ENCODE measurements at places on chromosomes 6 and 20.

- DNase-seq = no peak
Observed at GRCh38 chr6:124536157-124536841, 425.9 kb upstream of the RNF217 start.

GRCh38 chr6:106451439-106451838 is 90.9 kb downstream of the CRYBG1 start:
- no peak for DNase-seq

DNA sequence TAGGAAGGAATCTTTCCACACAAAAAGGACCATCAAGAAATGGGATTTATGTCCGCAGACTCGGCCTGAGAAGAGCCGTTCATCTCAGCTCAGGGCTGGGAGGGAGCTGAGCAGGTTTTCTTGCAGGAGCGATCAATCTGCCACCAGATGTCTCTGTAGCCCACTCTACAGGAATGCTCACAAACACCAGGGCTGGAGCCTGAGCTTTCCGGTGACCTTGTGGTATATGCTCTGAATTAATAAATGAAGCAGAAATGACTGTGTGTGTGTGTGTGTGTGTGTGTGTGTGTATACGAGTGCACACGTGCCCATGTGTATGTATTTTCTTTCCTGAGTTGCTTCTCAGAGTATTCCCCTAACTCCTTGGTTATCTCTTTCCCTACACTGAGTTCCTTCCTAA is 12.0 kb downstream of the CD83 start:
- DNase-seq = no peak

DNA sequence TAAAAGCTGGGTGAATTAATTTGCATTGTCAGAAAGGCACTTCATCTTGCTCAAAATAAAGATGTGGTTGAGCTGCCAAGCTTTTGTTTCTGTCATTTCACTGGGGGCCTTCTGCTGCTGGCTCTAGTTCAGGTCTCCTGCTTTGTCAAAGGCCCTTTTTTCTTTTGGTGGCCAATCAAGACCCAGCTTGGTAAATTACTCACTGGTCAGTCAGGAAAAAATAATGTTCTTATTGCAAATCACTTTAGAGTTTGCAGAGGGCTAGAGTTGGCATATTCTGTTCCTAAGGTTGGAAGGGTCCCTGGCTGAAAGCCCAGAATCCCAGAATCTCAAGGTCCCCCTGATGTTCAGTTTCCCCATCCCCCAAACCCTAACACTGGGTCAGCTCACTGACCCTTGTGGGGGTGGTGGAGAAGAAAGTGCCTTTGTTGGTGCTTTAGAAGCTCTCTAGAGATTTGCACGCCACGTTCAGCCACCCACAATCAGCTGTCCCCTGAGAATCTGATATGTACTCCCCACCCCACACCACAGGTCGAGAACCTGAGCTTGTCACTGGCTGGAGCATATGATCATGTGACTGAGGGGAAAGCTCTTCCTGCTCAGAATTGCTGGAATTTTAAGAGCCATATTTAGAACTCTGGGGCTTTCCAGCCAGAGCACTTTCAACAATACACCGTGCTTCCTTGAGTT is 21.7 kb upstream of the BNIP5 start:
- no peak for DNase-seq

DNA sequence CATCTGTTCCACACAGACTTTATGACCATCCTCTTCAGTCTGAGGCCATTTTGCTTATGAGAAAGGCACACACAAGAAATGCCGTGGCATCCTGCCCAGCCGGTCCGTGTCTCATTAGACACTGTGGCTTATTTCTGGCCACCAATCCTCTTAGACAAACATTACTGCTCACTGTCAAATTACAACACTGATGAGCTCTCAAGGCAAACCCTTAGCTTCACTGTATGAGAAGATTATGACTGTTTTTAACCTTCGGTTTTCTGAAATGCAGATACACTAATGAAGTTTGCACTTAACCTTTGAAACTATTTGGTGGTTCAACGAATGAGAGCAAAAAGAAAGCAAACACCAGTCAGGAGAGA is 50.5 kb upstream of the DST start:
- DNase-seq = no peak

- DNase-seq = no peak
Observed at GRCh38 chr6:24376871-24377270, 19.0 kb upstream of the DCDC2 start.

DNA sequence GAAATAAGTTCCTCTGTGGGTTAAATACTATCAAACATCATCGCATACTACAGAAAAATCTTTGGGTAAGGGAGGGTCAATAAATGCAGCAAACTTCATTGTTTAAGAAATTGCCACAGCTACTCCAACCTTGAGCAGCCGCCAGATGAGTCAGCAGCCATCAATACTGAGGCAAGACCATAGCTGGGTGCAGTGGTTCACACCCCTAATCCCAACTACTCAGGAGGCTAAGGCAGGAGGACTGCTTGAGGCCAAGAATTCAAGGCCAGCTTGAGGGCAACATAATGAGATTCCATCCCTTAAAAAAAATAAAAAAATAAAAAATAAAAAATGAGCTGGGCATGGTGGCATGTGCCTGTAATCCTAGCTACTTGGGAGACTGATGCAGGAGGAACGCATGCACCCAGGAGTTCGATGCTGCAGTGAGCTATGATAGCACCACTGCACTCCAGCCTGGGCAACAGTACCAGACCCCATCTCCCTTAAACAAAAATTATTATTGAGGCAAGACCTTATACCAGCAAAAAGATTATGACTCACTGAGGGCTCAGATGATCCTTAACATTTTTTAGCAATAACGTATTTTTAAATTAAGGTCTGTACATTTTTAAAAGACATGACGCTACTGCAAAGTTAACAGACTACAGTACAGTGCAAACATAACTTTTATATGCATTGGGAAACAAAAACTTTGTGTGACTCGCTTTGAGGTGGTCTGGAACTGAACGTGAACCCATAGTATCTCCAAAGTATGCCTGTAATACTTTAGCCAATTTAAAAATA is 8.8 kb downstream of the SRPK1 start:
- no peak for DNase-seq

GRCh38 chr20:48492015-48492714 is 335.6 kb downstream of the PREX1 start:
- DNase-seq = no peak

DNA sequence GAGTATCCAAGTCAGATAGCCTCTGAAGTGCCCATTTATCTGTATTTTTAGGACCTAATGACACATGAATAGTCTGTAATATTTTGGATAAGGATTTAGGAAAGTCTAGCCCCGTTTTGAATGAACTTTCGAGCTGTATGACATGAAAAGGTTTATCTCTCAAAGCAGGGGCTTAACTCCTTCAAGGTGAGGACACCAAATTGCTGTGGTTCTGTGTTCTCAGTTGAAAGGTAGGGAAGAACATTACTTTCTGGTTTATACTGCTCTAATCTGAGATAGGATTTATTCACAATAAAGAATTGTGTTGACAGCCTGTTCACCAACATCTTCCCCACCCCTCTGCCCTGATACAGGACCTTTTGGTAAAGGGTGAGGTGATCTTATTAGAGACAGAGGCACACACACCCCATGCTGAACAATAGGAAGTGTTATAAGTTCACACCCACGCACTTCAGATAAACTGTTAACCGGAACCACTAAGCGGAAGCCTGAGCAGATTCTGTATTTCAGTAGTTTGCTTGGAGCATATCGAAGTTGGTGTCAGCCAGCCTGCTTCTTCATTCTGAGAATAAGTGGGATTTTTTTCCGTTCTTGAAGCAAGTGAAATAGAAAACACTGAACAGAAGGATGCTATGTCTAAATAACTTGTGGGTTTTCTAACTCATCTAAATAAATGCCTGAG is 223.3 kb downstream of the TMEM242 start:
- peak; percentile 28 for DNase-seq

GRCh38 chr6:97864826-97865225 is 581.8 kb upstream of the MMS22L start:
- DNase-seq = no peak

DNA sequence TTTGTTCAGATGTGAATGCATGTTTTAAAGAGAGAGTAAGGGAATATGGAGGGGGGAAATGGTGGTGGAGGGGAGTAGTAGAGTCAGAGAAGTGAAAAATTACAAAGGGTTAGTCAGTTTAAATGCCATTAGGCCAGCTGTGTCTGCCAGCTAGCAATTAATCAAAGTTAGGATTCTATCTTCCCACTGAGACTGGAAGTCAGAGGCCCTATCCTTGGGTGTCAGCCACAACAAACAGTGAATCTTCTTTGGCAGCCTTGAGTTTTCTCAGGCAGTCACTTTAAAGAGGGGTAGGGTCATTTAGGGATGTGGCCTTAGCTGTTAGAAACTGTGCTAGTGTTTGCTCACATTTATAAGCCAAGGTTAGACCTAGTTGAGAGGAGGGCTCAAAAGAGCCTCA is 120.5 kb upstream of the BTBD3 start:
- DNase-seq = no peak

DNA sequence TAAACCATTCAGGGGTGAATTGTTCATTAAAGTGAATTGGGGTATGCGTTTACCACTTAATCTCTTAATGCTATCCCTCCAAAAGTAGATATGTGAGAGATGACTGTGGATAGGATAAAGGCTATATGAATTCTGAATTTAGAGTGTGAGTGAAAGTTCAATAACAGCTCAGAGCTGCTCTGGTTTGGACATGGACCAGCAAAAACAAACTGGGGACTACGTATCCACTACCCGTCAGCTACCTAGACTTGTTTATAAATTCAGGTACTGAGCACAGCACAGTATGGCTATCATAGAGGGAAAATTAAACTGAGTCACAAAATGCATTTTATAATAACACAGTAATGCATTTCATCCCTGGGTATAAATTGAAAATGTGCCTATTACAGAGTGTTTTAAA is 44.4 kb downstream of the HDDC2 start:
- no peak for DNase-seq

GRCh38 chr20:57620999-57621398 is 773 bp upstream of the ZBP1 start:
- no peak for DNase-seq

DNA sequence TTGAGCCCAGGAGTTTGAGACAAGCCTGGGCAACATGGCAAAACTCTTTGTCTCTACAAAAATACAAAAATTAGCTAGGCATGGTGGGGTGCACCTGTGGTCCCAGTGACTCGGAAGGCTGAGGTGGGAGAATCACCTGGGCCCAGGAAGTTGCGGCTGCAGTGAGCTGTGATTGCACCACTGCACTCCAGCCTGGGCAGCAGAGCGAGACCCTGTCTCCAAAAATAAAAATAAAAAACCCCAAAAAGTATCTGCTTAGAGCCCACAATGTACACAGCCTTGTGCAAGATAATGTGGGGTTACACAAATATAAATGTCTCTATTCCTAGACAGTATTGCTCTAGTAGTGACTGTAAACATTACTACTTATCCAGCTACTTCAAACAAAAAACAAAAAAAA is 5.9 kb downstream of the ESF1 start:
- DNase-seq = no peak

DNA sequence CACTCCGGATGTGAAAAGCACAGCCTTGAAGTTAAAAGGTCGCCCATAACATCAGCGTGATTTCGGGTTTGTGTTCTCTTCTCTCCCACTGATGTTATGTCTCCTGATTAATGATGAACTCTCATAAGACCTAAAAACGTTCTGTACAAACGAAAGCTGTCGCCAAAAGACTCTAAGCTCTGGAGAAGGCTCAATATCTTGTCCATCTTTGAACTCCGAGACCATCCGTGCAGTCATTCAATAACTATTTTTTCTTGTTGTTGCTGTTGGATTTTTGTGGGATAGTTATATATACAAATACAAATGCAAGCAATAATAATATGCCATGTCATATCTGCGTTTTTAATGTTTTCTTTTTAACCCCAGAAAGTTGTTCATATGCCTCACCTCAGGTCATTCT is 291.8 kb upstream of the MARCKS start:
- DNase-seq = no peak

- no peak for DNase-seq
Observed at GRCh38 chr6:160986851-160987250, 4.7 kb upstream of the MAP3K4 start.

GRCh38 chr6:148758492-148758891 is 11.7 kb downstream of the UST start:
- peak; percentile 13 for DNase-seq

DNA sequence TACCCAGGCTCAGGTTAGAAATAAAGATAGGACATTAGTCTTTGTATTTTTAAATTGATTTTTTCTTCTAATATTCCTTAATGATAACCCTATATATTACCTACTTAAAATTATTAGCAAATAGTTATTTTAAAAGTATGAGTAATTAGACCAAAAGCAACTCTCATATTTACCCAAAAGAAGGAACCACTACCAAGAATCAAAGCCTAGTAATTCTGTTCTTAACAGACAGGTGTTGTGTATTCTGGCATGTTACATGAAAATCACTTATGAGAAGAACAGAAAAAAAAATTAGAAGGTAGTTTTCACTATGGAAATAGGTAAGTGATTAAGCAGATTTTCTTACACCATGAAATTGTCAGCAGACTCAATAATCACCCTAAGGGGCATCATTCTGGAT is 105.1 kb downstream of the ATG5 start:
- DNase-seq = no peak

DNA sequence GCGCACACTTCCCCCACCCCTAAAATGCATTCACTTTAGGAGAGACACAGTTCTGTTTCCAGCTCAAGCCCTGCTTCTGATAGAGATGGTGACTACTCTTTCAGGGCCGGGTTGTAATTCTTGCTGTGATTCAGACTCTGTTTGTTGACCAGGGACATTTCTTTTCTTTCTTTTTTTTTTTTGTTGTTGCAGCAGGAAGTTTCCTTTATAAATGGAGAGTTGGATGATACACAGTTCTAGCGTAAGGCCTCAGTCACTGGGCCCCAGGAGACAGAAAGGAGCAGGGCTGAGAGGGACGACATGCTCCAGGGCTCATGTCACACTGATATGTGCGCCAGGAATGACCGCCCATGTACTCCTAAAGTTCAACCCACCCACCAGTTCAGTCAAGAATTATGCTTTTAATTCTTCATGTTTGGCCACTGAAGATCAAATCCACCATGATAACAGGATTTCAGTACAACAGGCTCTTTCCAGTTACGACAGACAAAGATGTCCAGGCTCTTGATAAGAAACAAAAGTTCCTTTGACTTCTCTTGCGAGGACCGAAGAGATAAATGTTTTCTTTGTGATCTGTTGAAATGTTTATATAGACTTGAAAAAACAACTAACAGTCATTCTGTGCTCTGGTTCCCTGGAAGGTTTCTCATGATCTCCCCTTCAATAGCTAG is 142.5 kb downstream of the CD164 start:
- DNase-seq = no peak

GRCh38 chr6:170130201-170130621 is 160.7 kb downstream of the DLL1 start:
- DNase-seq = no peak

- DNase-seq = no peak
Observed at GRCh38 chr6:79157961-79158644, 76.4 kb downstream of the HMGN3 start.

DNA sequence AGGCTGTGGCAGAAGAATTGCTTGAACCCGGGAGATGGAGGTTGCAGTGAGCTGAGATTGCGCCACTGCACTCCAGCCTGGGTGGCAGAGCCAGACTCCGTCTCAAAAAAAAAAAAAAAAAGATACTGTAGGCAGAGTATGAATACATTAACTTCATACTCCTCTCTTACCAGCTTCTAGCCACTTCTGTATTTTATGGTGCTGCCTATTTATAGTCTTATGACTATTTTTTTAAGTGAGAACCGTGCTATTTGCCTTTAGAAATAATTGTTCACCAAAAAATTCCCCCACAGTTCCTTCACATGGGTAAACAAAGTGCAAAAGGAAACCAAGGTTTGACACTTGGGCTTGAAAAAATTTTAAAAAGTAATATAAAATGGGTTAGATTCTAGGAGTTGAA is 1.5 kb upstream of the SNRNP48 start:
- no peak for DNase-seq
